Stimulated activated CD8-positive, alpha-beta memory T cell treated with anti-CD3 and anti-CD28 coated beads, Interleukin-4, amount 100 ng/mL, for 1 hour (primary cell): ENCODE measurements at places on chromosomes 12 and 14.

DNA sequence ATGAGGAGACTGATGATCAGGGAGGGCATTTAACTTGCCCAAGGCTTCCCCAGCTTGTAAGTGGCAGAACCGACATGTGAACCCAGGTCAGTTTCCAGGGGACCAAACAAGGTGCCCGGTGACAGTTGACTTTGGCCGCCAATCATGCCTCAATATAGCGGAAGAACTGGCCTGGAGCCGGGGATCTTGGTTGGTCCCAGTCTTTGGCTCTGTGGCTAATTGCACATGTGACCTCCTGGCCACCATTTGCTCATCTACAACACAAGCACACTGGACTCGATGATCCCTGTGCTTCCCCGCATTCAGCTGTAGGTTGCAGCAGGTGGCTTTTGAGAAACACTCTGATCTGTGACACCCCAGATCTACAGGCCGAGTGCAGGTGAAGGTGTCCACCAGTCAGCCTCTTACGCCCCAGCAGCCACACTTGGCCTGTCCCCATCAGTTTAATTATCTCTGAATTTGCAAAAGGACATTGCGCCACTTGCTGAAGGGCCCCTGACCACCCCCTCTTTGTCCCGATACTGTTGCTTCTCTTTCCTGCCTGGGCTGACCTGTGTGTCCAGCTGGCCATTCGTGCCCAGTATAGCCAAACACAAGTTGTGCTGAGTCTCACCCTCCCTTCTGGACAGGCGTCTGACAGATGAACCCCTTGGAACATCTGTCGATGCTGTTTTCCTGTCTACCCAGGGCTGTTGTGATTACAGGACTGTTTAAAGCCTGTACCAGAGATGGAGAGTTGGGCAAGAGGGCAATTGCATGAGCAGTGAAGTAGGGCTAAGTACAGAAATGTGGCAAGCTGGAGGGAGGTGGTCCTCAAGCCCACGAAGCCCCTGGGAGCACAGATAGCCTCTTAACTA lies 14.1 kb downstream of the ACACB start:
- DNase-seq: no peak

- no peak for DNase-seq
These were observed 19.9 kb downstream of the RAP1B start for GRCh38 chr12:68630598-68630997.

GRCh38 chr14:55052269-55052930 lies 953 bp downstream of the MAPK1IP1L start:
- DNase-seq: no peak

DNA sequence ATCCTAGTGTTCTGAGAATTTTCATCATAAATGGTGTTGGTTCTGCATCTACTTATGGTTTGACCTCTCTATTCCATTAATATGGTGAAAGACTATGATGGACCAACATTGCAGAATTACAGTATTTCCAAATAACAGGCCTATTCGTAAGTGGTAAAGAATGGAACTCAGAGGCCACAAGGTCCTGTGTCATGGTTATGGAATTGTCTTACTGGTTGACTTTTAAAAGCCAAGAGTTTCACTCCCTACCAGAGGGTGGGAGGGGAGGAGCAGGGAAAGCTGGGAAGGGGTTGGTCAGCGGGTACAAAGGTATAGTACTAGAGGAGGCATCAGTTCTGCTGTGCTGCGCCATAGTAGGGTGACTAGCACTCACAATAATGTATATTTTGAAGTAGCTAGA lies 153.4 kb downstream of the TMEM132D start:
- no peak for DNase-seq

GRCh38 chr12:124547626-124548025 lies 19.8 kb downstream of the NCOR2 start:
- no peak for DNase-seq

GRCh38 chr14:67487937-67488893 lies at the start of gene TMEM229B:
TMEM229B (minus strand) TSS chr14:67488721; CDS start chr14:67473923, 14,798 bp downstream.
- peak; percentile 23 for DNase-seq

GRCh38 chr12:65827827-65828231 lies 3.5 kb downstream of the HMGA2 start:
- no peak for DNase-seq

GRCh38 chr14:32304296-32304695 lies 24.8 kb upstream of the AKAP6 start:
- no peak for DNase-seq

DNA sequence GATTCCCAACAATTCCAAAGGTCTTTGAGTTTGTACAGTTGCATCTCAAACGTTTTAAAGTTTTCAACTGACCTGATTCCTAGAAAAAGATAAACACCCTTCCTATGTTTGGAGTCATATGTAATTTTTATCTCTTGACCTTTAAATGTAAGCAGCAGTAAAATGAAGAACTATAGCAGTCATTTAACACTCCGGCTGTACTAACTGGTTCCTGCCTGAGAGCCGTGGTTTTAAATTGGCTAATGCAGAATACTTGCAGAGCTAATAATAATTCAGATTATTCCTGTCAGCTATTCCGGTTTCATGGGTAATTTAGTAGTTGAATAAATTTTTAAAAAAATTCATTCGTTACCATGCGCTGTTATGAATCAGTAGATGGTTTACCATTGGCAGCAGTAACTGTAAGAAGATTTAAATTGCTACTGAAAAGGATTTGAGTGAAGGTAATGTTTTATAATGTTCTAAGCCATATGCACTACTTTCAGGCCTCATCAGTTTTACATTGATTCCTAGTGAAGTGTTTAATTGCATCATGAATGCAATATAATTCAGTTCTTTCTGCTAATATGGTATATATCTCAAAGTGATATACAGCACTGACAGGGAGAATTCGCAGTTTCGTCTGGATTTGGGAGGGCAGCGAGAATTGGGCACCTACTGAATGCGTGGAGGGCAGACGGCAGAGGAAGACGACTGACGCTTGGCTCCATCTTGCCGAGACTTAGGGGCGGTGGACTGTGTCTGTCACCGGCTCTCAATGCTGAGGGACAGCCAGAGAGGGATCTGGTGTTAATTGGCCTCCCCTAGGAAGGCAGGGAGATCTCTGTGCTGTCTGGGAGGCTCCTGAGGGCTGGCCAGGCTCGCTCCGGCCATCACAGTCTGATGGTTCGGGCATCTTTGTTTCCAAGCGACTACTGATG lies 217.7 kb downstream of the PHETA1 start:
- no peak for DNase-seq

DNA sequence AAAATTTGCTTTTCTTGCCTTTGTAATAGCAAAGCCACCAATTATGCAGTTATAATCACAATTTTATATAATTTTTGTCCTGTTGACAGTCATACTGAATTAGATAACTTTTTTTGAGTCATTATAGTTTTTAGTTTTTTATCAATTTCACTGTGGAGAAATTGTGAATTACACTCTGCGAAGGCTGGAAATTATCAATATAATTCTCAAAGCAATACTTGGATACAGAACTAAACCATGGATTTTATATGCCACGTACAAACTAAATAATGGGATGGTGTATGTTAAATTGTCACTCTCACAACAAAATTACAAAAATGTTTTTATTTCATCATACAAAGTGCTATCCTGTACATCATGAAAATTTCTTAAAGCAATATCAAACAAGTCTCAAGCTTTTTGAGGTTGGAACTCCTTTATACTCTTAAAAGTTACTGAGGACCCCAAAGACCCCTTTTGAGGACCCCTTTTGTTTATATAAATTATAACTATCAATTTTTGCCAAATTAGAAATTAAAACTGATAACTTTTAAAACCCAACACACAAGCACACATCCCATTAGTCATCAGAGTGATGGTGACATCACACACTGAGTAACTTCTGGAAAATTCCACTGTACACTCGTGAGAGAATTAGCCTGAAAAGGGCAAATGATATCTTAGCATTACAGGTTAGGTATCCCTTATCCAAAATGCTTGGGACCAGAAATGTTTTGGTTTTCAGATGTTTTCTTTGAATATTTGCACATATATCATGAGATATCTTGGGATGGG lies 19.8 kb upstream of the AQP2 start:
- no peak for DNase-seq

- DNase-seq: no peak
These were observed 28.4 kb upstream of the FOXN3 start for GRCh38 chr14:89445273-89445973.

DNA sequence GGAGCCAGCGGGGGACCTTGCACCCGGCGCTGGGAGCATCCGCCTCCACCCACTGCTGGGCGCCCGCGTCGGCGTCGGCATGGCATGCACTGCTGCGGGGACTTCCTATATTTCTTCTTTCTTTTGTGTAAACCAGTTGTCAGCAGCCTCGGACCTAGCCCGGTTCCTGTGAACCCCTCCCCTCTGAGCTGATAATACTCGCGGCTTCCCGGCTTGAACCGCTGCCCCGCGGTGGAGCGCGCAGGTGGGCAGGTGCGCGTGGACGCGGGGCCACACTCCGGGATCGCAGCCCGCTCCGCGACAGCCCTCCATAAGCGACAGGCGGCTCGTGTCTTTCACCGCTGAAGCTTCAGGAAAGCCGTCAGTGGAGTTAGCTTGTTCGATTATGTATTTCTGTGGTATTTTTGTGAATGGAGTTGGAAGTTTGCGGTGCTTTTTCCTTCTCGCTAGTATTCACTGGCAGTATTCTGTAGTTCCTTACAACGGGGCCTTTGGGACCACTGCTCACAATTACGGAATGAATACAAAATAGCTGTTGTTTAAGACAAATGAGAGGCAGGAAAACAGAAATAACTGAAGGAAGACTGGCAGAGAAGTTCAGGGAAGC lies 870 bp downstream of the BMAL2 start:
- DNase-seq: no peak

DNA sequence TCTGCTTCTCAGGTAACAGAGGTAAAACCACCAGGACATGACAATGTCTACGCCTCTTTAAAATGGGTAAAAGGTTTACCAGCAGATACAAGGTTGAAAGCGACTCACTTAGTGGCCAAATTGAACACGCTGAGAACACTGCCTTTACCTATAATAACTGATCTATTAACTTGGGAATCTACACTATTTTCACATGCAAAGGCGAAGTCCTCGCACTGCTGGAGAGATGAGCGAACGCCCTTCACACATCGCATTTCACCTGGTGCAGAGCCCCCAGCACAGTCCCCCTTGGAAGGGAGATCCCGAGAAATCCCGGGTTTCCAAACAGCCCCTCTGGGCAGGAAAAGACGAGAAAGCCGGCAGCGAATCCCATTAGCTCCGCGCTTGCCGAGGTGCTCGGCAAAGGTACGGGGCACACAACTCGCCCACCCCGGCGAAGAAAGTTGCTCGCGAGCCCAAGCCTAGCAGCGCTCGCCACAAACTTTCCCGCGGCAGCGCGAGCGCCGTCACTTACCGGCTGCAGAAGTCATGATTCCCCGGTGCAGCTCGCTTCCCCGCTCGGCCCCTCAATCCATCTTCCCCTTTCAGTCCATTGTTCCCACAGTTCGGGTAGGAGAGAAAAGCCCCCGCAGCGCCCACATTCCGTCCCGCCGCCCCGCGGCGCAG lies 423 bp downstream of the FGD6 start:
- DNase-seq: no peak

DNA sequence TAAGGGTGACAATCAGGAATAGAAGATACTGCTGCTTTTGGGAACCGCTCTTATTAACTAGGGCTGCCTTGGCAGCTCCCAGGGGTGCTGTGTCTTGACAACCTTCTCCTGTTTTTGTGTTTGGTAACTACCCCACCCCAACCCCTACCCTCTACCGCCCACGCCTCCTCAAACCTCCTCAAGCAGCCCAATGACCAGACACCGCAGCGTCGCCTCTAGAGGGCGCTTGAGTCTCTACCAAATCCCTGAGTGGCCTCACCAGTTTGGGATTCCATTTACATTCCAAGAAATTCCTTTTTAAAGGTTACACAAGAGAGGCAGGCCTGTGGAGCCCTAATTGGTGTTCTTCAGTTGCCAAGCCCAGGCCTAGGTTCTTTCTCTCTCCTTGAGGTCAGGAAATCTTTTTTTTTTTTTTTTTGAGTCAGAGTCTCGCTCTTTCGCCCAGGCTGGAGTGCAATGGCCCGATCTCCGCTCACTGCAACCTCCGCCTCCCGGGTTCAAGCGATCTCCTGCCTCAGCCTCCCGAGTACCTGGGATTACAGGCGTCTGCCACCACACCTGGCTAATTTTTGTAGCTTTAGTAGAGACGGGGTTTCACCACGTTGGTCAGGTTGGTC lies 72.4 kb upstream of the USP44 start:
- DNase-seq: no peak

DNA sequence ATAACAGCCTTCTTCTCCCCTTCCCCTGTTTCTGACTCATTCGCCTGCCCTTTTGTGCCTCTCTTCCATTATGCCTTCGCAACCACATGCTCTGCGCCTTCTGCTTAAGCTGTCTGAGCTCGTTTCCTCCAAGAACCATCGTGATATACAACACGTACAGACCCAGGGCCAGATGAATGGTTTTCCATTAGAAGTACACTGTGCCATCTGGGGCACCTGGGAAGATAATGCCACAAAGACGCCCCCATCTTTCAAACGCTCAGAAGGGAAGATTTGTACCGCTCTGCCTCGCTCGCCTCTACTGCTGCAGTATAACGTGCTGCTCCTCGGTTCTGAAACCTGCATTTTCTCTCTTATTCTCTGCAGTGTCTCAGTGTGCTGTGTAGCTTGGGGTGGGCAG lies 470.9 kb upstream of the STXBP6 start:
- no peak for DNase-seq

DNA sequence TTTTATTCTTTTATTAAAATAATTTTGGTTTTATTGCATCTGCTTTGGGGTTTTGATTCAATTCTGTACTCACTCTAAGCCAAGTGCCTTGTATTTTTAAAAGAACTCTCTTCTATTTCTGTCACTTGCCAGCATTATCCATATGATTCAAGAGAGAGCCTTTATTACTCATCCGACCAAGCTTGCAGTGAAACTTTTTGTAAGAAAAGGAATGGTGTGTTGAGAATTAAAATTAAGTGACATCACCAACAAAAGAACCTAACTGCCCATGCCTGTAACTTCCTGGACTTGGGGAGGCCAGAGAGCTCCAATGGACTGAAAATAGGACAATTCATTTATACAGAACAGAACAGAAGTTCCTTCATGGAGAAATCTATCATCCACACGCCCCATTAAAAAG lies 52.1 kb downstream of the GALNT4 start:
- no peak for DNase-seq

DNA sequence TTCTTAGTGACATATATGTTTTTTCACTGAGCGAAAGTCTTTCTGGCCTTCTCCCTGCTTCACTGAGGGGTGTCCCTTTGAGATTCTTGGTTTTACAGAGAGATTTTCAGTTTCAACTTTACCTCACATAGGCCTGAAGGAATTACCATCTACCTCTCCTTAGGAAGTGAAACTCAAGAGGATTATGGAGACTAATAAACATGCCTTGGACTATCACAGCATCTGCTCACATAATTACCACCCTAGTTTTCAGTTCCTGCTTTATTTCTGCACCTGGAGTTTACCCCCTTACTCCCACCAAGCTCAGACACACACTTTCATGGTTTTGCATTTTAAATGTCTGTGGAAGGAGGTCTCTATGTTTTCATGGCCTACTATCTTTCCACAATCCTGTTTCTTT lies 118.3 kb upstream of the SCAF11 start:
- no peak for DNase-seq

DNA sequence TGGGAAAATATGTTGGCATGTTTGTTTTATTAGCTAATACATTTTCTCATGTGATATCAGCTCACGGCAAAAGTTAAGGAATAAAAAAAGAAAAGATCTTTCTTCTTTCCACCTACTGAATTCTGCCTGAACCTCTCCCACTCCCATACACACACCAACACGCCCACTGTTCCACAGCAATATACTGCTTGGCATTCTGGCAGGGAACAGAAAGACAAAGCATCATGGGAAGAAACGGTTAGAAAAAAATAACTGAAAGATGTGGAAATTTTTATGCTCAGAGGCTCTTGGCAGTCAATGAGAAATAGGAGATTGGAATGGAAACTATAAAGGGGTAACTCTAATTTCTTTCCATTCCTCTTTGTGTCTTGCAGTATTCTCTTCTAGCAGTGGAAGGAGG lies 268.5 kb downstream of the FOXG1 start:
- DNase-seq: no peak

GRCh38 chr12:110826592-110827200 lies 20.1 kb upstream of the CCDC63 start:
- DNase-seq: peak; percentile 44
